Gastroesophageal sphincter (tissue), 4 donors: ENCODE measurements at places on chromosomes 5 and 9.

DNA sequence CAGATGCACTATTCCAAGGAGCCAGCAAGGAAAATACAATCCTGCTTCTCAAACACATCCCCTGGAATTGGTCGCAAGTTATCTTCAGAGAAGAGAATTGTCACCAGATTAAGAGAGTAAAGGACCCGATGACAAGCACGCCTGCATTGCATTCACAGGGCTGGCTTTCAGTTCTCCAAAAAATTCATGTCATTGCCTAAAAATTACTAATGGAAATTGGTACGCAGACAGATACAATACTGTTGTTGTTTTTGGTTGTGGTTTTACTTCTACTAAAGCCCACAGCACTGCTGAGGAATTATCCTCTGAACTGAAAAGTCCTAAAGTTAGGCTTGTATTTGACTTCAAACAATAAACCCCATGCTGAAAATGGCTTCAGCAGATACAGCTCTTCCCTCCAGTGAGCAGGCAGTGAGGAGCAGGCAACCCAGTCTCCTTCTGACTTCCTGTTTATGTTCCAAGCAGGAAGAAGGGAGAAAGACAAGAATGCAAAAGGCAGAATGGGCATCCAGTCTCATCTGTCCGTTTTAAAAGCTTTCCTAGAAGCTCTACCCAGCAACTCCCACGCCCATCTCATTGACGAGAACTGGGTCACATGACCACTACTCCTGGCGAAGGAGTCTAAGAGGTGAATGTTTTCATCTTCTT is 80.6 kb upstream of the ZNF366 start:
- ATAC-seq: no peak

GRCh38 chr5:113490317-113490716 is 2.1 kb upstream of the MCC start:
- no peak for ATAC-seq

DNA sequence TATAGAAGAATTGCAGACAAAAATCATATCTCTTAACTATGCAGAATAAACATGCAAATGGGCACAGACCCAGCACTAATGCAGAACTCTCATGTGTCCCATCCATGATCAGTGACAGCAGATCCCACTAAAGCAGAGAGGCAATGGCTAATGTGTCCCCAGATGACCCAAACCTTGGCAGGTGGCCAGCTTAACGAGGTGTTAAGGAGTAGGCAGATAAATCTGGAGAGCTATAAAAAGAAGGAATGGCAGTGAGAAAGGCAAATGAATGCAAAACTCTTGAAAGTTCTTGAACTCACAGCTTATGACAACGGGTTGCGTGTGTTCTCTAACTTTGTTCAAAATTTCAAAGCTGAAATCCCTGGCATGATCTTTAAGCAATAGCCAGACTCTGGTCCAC is 265.4 kb downstream of the RASEF start:
- no peak for ATAC-seq

- ATAC-seq: no peak
Observed at GRCh38 chr9:37395229-37395628, 27.3 kb upstream of the GRHPR start.
